Effector memory CD4-positive, alpha-beta T cell (primary cell): ENCODE measurements at places on chromosomes 1 and 21.

DNA sequence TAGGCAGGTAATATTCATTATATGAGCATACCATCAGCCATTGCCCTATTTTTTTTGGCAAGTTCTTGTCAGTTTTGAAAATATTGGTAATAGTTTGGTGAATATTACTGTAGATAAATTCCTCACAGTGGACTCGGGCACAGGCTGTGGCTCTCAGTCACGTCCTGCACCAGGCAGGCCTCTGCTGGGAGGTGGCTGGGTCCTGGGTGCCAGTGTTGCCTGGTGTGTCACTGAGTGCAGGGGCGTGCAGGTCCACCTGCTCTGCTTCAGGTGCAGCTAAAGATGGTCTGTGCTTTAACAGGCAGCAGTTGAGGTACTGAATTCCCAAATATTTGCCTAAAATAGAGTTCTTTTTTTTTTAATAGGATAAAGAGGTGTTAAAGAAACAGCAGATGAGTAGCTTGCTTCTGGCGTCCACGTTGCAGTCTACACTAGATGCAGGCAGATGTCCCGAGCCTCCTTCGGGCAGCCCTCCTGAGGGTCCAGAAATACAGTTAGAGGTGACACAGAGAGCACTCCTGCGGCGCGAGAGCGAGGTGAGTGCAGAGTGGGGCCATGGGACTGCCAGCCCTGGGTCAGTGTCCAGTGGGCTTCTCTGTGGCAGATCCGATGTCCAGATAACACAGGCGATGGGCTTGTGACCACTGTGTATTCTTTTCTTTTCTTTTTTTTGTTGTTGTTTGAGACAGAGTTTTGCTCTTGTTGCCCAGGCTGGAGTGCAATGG lies 57.3 kb upstream of the DIP2A start:
- no peak for DNase-seq

DNA sequence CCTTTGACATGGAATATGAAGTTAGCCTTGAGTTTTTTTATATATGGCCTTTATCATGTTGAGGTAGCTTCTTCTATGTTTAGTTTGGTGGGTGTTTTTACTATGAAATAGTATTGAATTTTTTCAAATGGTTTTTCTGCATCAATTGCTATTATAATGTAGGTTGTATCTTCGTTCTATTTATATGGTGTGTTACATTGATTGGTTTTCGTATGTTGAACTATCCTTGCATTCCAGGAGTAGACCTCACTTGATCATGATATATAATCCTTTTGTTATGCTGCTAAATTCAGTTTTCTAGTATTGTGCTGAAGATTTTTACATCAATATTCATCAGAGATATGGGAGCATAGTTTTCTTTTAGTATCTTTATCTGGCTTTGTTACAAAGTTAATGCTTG lies 55.8 kb downstream of the C1orf198 start:
- no peak for DNase-seq

DNA sequence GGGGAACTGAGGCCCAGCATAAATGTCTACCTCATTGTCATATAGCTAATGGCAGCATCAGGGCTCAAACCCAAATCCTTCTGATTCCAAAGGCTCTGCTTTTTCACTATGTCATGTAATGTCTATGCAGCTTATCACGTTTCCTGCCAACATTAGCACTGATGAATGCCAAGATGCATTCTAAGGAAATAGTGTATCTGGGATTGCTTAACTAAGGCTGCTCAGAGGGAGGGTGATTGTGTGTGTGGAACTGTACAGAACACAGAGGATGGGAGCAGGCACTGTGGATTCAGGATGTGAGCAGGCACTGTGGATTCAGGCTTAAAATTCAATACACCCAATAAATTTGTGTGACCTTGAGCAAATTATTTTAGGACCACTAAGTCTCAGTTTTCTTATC lies 456.4 kb upstream of the DEPDC1 start:
- DNase-seq = no peak

DNA sequence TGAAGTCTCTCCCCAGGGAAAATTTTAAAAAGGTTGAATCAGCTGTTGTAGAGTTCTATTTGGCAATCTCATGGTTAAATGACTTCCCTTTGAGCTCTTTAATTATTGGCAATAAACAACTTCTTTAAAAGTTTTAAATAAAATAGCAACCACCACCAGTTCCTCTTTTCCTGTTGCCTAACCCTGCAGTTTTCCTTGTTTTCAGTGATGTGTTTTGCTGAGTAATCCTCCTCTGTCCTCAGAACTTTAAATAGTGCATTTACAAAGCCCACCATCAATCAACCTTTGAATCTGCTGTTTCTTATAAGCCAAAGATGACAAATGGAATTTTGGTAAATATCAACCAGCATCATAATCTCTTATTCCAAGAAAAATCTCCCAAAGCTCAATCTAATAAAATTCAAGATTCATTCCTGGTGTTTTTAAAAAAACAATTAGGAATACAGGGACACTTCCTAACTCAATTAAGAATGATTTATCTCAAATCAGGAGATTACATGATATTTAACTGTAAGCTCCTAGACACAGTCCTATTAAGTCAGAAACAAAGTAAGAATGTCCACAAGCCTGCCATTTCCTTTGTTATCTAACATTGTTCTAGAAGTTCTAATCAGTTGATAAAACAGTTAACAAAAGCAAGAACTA lies 14.8 kb downstream of the AVPR1B start:
- DNase-seq = no peak

GRCh38 chr21:44423312-44423821 lies 31.9 kb upstream of the LRRC3 start:
- DNase-seq = no peak

DNA sequence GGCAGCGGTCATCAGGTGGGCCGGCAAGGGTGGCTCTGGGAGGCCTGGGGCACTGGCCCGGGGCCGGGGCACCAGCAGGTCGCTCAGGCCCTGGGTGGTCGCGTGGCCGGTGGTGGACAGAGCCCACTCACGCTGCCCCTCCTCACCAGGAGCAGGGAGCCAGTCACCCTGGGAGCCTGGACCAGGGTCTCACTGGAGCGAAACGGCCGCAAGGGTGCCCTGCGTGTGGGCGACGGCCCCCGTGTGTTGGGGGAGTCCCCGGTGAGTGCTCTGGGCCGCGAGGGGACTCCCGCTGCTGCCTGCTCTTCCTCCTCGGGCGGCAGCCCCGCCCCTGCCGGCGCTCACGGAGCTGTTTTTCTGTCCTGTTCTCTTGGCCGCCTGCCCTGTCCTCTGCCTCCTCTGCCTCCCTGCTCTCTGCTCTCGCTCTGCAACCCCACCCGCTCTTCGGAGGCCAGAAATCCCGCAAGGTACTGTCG lies 23.5 kb downstream of the RNF223 start:
- DNase-seq = no peak

DNA sequence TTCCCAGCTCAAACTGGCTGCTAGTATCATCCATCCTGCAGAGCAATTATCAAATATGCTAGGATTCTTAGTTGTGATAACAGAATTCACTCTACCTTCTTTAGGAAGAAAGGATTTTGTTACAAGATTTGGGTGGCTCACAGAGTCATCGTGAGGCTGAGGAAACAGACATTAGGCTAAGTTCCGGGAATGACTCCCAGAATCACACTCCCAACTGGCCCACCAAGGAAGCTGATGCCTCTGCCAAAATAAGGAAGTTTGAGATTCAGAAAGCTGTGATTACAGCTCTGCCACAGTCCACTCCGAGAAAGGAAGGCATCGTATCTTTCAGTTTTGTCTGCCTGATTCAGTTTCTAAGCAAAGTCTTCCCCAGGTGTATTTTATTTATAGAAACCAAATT lies 50.6 kb upstream of the LYPLAL1 start:
- no peak for DNase-seq

- DNase-seq = no peak
Measured at GRCh38 chr1:29249951-29250581, 13.7 kb downstream of the PTPRU start.

- DNase-seq = no peak
Measured at GRCh38 chr1:172224871-172225270, 195.6 kb upstream of the C1orf105 start.

- no peak for DNase-seq
Measured at GRCh38 chr1:211296396-211296795, 30.2 kb upstream of the TRAF5 start.

- DNase-seq = no peak
Measured at GRCh38 chr21:34715518-34715917, 46.7 kb downstream of the CLIC6 start.

DNA sequence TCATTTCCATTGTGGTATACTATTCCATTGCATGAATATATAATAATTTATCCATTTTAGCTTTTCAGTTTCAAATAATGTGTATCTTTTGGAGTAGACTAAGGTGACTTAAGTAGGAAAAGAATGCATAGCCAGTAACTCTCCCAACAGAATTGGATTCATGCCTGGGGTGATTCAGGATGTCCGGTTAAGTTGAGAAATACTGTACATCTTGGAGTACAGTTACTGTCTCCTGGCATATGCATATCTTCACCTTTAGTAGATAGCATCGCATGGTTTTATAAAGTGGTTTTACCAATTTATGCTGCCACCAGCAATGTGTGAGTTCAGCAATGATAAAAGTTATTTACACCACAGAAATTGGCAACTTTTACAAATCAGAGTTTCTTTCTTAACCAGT lies 18.6 kb upstream of the SLC6A9 start:
- DNase-seq = no peak

DNA sequence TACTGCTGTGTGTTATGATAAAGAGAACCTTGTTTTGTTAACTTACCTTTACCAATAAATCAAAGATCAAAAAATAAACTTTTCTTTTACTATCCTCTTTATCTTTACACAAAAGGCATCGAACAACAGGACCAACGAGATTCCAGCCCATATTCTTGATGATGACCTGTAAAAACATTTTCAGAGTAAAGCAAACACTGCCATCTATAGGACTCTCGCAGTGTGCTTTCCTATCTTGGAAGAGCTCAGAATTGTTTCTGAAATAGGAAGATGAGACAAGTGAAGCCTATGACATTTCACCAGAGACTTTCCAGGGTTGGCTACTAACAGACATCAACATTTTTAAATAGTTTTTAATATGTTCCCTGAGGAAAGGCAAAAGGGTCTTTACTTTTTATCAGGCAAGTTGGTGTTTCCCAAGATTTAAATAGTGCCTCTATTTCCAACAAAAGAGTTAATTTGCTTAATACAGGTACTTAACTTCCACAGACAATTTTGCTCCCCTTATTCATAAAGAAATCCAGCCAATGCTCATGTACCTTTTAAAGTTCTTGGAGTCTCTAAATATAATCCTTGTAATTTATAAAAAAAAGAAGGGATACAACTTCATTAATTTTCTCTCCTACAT lies 7.3 kb downstream of the GLMN start:
- DNase-seq = no peak

GRCh38 chr21:42425591-42425990 lies 21.9 kb downstream of the UBASH3A start:
- DNase-seq = no peak

DNA sequence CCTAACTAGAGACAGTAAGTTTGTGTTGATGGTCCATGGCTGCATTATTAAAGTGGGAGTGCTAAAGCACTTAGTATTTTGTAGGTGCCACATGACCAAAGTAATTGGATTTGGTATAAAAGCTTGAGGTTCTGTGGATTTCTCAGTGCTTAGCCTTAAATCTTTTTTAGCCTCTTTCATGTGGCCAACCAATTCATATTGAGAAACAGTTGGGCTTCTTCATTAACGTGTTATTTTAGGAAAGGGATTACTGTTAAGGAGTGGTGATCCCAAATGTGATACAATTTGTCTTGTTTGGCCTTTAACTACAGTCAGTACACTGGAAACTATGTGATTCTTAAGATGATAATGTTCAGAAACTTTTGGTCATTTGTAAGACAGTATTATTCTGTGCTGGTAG lies 25.5 kb downstream of the MAN1A2 start:
- DNase-seq = no peak

DNA sequence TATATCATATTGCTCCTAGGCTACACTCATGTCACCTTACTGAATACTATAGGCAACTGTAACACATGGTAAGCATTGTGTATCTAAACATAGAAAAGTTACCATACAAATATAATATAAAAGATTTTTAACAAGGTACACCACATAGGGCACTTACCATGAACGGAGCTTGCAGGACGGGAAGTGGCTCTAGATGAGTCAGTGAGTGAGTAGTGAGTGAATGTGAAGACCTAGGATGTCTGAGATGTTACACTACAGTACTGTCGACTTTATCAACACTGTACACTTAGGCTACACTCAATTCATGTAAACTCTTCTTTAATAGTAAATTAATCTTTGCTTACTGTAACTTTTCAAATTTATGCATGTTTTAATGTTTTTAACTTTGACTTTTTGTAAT lies 81.0 kb upstream of the PLD5 start:
- no peak for DNase-seq

GRCh38 chr21:27070861-27071670 lies 104.2 kb upstream of the ADAMTS5 start:
- DNase-seq = no peak

- no peak for DNase-seq
Measured at GRCh38 chr1:76240316-76240715, 165.8 kb downstream of the ST6GALNAC3 start.

GRCh38 chr1:76260279-76260678 lies 185.7 kb downstream of the ST6GALNAC3 start:
- DNase-seq = no peak

DNA sequence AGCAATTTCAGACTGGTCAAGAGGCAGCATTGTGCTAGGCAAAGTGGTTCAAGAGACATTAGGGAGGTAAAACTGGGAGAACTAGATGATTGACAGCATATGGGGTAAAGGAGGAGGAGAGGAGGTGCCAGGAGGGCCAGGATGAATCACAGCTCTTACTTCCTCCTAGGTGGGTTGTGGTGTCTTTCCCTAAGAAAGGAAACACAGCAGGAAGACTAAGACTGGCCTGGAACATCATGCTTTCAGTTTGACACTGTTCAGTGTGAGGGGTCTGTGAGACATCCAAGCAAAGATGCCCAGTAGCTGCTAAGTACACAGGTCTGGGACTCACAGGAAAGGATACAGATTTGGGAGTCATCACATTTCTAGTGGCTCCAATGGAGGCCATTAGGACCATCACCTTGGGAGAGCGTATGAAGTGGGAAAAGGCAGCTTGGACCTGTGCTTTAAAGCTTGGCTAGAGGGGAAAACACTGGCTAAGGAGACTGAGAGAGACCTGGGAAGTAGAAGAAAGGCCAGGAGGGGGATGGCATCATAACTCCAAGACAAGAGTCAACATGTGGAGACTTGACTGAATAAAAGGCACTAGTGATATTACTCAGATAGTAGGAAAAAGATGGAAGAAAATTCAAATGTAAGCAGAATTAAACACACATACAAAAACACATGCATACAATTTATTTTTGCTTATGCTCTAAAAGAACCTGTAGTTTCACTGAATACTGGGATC lies 17.3 kb downstream of the CD58 start:
- no peak for DNase-seq

GRCh38 chr1:28340221-28340974 lies 11.6 kb downstream of the MED18 start:
- DNase-seq = no peak
